T-helper 22 cell (primary cell): ENCODE measurements at places on chromosomes 4 and X.

DNA sequence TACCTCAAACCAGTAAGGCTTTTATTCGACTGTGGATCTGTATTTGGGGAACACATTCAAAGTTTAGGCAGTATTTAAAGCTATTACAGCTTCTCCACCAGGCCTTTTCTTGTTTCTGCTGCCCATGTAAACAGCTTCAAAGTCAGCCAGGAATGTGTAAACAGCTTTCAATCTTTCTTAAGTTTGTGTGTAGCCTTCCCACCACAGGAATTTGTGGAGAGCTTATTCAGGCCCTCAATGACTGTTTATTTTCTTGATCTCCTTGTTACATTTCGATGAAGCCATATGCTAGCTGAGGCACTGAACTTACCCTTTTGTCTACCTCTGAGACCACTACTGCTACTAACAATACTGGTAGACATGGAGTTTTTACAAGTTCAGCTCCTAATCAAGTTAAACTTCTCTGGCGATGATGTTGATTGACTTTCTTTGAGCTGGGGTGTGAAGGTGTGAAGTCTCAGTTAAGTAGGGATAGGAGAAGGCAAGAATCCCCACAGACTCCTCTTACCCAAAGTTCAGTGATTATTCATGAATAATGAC, 72.6 kb downstream of the NWD2 start:
- DNase-seq, result no peak

DNA sequence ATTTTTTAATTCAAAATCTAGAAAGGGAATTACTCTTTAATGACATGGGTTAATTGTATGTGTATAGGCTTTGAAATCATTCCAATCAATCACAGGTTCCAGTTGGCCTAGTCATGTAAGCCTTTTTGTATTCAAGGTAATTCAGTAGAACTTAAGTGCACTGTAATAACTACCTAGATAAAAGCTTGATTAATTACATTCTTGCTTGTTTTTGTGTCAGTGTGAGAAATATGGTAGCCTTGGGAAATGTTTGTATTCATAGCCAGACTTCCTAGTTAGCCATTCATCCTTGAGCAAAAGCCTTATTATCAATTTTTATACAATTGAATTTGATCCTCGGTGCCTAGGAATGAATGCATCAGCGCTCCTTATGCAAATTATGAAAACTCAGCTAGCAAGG, 33.5 kb downstream of the TKTL2 start:
- DNase-seq, result no peak

- no peak for DNase-seq
Measured at GRCh38 chrX:78035061-78035460, 65.6 kb upstream of the PGAM4 start.

DNA sequence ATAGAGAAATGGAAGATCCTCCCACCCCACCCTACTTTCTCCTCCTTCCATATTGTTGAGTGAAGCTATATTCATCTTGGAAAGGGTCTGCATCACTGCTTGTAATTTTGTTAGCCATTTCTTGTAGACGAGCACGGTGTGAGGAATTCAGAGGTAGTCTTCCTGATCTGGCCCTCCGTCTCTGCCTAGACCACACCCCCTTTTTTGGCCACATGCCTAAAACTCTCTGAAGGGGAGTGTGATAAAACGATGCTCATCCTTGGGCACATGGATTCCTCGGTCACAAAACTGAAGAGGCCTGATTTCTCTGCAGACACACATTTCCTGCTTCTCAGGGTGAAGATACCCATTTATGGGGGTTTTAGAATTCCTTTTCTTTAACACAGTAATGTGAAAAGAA, 182.8 kb downstream of the LARP7 start:
- no peak for DNase-seq

- no peak for DNase-seq
Measured at GRCh38 chr4:72767618-72768302, 198.7 kb upstream of the ADAMTS3 start.

DNA sequence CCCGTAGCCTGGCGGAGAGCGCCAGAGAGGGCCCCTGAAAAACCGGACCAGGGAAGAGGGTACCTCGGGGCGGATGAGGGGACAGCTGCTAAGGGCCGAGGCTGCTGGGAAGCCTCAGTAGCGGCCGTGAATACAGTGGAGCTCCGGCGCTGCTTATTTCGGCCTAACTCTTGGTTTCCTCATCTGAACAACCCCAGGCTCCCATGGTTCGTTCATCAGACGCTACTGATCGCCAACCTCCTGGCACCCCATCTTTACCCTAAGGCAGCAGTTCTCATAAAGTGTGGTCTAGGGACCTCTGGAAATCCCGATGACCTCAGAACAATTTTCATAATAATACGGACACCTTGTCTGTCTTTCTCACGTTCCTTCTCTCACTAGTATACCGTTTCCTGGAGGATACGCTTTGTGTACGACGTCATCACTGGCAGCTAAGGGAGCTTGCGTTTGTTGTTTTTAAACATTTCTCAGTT, 645 bp upstream of the RAB28 start:
- DNase-seq, result peak; percentile 32

GRCh38 chrX:14802943-14803710, 69.7 kb downstream of the FANCB start:
- DNase-seq, result no peak

GRCh38 chr4:119977076-119977940, 89.3 kb downstream of the MAD2L1 start:
- DNase-seq, result no peak
